ENCODE measurements at places on chromosomes 3 and 15.

GRCh38 chr3:132654190-132654589 lies 5.4 kb downstream of the ACAD11 start:
- peak; percentile 61 for DNase-seq

- DNase-seq = peak; percentile 93
Measured at GRCh38 chr15:98518823-98519561, 129.3 kb upstream of the IGF1R start.

GRCh38 chr3:58198362-58198761 lies 12.4 kb downstream of the DNASE1L3 start:
- no peak for DNase-seq

DNA sequence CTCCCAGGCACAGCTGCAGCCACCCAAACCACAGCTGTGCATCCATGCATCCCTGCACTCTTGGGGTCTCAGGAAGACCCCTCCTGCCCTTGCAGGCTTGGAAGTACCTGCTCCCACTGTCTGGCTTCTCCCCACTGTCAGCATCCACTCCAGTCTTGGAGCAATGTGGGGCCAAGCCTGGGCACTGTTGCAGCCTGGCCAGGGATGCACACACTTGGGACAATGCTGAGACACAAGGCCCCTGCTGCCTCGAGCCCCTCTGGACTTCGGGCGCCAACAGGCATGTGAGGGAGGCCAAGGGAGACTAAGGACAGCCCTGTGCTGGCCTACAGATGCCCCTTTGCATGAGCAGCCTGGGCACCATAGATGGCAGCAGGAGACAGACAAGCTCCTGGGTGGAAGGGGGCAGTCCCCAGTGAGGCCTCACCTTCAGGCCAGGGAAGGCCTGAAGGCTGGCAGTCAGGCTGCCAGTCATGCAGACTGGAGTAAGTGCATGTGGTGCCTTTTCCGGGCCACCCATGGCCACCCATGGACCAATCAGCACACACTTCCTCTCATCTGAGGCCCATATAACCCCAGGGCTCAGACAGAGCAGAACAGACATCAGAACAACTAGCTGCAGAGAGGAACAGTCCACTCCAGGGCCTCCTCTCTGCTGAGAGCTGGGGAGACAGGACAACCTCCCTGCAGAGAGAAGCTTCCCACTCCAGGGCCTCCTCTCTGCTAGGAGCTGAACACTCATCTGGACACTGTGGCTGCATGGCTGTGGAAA lies 219.0 kb downstream of the VGLL3 start:
- no peak for DNase-seq

DNA sequence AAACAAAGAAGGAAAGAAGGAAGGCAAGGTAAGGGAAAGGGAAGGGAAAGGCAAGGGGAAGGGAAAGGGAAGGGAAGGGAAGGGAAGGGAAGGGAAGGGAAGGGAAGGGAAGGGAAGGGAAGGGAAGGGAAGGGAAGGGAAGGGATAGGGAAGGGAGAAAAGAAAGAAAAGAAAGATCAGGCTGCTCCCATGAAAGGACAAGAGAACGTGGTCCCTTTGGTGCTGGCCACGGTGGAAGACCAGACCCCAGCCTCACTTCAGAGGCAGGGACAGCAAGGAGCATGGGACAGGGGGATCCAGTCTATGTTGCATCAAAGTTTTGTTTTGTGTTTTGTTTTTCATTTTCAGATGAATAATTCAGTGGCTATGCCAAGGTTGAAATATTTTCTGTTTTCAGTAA lies 111.4 kb upstream of the IGF1R start:
- no peak for DNase-seq

DNA sequence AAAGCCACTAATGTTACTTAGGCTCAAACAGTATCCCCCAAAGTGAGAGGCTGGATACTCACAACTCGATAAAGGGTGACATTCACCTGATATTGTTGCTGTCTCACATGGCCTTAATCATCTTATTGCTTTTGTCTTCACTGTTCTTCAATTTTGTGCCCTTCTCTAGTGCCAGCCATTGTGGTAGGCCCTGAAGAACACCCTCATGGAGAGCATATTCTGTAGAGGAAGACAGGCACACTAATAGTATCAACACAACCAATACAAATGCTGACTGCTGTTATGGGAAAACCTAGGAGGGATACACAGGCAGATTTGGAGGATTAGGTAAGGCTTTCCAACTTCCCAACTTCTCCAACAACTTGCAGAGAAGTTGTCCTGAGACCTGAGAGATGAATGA lies 4.1 kb upstream of the BLM start:
- DNase-seq = no peak

Data from NCI-H1417 (cell line).